Activated T-helper 9 cell treated with anti-CD3 and anti-CD28 coated beads, Interleukin-2, amount 50 U/mL, for 16 hours (primary cell): ENCODE measurements at places on chromosomes 12 and 14.

DNA sequence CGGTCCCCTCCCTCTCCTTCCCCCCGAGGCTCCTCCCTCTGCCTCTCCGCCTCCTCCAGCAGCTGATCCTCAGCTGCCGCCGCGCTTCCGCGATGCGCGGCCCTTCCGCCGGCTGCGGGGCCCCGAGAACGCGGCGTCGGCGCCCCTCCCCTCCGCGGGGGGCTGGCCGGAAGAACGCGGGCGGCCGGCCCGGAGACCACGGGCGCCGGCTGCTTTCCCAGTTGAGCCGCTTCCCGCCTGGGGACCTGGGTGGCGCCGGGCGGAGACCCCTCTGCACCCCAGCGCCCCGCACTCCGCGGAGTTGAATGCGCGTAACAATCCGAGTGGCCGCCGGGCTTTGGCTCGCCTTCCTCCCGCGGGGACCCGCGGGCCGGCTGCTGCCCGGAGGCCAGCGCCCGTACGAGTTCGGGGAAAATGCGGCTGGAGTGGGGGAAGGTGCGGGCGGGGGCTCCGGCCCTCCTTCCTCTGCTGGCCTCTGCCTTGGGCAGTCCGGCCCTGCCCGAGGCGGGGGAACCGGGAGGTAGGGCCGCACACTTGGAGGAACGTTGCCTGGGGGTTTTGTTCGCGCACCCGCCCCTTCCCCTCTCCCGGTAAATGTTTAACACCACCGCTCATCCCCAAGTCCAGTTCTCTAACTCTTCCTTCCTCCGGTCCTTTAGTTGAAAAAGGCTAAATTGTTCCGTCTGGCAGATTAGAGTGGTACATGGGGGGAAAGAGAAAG lies 393 bp upstream of the DCAF5 start:
- DNase-seq, result no peak

DNA sequence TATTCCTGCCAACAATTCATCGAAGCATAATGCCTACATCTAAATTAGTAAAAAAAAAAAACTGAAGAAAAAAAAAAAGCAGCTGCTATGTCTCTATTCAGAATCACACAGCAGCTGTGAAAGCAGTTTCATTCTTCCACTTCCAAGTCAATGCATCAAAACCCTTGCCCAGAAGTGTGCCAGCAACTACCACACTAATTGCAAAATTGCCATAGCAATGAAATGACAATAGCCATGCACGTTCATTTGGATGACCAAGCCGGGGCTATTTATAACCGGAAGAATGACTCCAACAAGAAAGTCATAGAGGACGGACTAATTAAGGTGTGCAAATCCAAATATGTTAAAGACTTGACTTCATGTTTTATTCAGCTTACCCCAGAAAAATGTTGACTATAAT lies 42.5 kb downstream of the SLC2A13 start:
- DNase-seq, result no peak

GRCh38 chr12:99435095-99435791 lies 212.3 kb upstream of the GARIN6 start:
- DNase-seq, result no peak

GRCh38 chr12:41910578-41911320 lies 233.9 kb downstream of the GXYLT1 start:
- no peak for DNase-seq

- no peak for DNase-seq
These were observed 43.0 kb upstream of the GNPNAT1 start for GRCh38 chr14:52834440-52834842.

GRCh38 chr14:39416072-39416471 lies 16.2 kb downstream of the FBXO33 start:
- DNase-seq, result no peak

DNA sequence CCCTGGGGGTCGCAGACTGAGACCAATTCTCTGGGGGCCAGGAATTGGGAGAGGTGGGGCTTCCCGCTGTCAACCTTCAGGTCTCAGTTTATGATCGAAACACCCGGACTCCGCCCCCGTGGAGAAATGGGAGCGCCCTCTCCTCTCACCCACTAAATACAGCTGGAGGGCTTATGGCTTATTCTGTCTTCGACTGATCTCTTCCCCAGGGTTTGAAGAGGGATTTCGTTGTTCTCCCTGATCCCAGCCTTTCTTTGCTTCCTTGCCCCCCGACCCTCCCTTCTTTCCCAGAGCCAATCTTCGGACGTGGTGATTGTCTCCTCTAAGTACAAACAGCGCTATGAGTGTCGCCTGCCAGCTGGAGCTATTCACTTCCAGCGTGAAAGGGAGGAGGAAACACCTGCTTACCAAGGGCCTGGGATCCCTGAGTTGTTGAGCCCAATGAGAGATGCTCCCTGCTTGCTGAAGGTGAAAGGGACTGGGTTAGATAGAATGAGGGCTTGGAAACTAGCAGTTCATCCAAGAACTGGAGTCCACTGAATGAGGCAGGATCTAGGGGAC lies 607 bp downstream of the OS9 start:
- DNase-seq, result no peak

- DNase-seq, result no peak
These were observed 121.3 kb upstream of the PARP11 start for GRCh38 chr12:3994500-3994899.

DNA sequence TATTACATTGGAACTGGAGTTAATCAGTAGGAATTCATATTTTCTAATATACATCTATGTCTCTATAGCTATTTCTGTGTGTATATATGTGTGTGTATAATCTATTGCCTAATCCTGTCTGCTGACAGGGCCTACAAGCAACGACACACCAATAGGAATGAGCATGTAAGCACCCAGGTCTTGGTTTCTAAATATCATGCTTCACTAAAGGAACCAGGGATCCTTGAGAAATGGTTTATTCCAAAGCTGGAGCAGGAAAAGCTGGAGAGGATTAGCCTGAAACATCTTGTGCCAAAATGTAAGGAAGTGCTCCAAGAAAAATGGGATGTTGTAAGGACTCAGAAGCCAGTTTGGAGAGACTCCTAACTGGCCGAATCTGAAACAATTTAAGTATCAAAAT lies 29.3 kb upstream of the LGALS3 start:
- no peak for DNase-seq

GRCh38 chr14:97408937-97409815 lies 612.0 kb downstream of the VRK1 start:
- peak; percentile 19 for DNase-seq

GRCh38 chr12:110819646-110820045 lies 27.1 kb upstream of the CCDC63 start:
- DNase-seq, result no peak

DNA sequence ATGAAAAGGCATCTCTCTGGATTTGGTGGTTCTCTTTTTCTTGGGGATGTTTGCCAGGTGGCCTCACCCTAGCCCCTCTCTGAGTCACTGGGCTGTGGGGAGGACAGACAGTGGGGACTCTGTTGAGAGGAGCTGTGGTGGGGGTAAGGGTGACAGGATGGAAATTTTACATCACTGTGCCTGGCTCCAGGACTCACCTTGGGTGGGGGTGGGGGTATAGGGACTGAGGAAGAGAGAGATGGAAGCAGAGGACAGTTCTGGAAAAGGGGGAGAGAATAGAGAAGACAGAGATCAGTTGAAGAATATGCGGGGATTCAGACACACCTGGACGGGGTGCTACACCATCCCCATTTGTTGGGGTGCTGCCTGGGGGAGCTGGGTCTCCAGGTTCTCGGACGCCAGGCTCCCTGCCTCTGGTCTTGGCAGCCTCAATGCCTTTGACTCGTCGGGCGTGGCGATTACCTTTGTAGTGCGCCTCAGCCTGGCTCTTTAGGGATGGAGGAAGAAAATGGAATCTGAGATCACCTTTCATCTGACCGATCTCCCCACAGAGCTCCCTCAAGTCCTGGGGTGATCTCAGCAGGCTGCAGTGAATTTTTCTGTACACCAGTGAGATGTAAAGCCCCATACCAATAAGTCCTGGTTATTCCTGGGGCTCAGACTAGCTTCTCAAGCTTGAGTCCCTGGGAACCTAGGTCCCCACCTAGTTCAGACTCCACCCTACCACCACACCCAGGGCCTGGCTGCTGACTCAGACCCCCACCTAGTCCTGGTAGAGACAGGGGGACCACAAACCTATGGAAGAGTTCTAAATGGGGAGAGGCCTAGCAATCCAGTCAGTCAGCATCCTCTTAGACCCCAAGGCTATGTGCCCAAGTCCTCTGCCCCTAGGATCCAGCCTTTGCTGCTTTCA lies 9.6 kb upstream of the GPR84 start:
- DNase-seq, result no peak

- no peak for DNase-seq
These were observed 2.0 kb downstream of the KRAS start for GRCh38 chr12:25248732-25249131.

DNA sequence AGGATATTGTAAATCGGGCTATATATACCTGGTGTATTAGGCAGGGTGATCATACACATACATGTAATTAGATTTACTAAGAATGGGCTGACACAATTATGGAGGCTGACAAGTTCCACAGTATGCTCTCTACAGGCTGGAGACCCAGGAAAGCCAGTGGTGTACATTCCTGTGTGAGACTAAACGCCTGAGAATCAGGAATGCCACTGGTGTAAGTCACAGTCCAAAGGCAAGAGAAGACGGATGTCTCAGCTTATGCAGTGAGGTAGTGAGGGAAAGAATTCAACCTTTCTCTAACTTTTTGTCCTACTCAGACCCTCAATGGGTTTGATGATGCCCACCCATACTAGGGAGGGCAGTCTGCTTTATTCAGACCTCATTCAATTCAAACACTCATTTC lies 57.1 kb downstream of the METTL25 start:
- DNase-seq, result no peak

- DNase-seq, result no peak
These were observed 19.3 kb downstream of the SLC25A3 start for GRCh38 chr12:98612696-98613334.

DNA sequence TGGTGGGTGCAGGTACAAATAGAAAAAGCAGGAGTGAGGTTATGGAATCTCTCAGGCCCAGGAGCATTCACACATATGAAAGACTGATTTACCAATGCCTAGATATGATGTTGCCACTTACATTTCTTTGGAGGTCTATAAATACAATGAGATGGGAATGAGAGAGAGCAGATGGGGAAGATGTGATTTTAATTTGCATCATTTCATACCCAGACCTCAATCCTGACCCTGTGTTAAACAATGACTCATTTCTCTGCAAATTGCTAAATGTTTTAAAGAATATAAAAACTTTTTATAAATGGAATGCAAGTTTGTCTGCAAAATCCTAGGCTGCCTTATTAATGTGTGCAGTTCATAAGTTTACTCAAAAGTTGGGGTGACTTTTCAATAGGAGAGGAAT lies 38.6 kb upstream of the GNG2 start:
- DNase-seq, result no peak

DNA sequence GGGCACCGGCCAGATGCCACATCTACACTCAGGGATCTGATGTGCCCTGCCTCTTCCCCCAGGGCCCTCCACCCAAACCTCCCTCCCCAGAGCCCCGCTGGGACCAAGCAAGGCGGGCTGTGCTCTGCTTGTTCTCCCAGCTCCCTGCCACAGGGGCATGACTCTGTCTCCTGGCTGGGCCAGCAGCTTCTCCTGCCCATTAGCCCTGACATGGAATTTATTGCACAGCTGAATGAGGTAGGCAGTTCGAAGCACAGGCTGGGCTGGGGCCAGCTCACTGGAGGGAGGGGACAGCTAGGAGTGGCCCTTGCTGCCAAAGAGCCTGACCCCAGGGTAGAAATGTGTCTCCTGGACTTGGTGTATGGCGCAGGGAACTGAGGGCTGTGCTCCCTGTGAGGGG lies 42.4 kb downstream of the ARL6IP4 start:
- DNase-seq, result no peak

DNA sequence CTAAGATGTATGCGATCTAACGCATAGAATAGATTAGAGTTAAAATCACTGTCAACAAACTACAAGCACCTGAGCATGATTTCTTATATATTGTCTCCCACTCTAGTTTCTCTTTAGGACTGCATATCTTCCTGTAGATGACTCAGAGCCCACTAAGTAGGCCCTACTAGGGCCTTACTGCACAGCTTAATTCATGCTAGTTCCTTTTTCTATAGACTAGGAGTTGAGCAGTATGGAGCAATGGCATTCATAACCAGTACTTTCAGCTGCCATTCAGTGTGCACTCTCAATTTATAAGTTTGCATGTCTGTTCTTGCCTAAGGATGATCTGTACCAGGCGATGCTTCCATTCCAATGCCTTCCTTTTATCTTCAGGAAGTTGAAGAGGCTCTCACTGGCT lies 103.5 kb downstream of the METTL25 start:
- DNase-seq, result no peak
